ENCODE measurements at places on chromosomes 1 and 21. TPM values are rescaled to one million over a fixed set of nuclear protein-coding genes. Genes with fewer than 3 reads are reported as not detected.

Gene LIPI
- total RNA-seq, result not detected

Gene RBM11
- not detected for total RNA-seq

Gene PTGER3
- total RNA-seq, result 3.9 TPM

Gene PSEN2
- total RNA-seq, result 31.4 TPM

Gene SERINC2
- total RNA-seq, result 38.9 TPM

Gene ADAM30
- total RNA-seq, result not detected

Gene TMOD4
- total RNA-seq, result 0.29 TPM

Gene TDRD10
- not detected for total RNA-seq

Gene ASPM
- 2.0 TPM for total RNA-seq

Gene CD5L
- total RNA-seq, result not detected

Gene UQCRHL
- total RNA-seq, result 1.2 TPM

Gene SPATA45
- total RNA-seq, result not detected

Gene LZIC
- total RNA-seq, result 26.6 TPM

Gene FAM163A
- not detected for total RNA-seq

Gene FCAMR
- not detected for total RNA-seq
